ENCODE measurements at places on chromosomes 4 and X. TPM values are rescaled to one million over a fixed set of nuclear protein-coding genes. Genes with fewer than 3 reads are reported as not detected.

TEX13B gene
- total RNA-seq, result not detected

NUDT9 gene
- 16.2 TPM for total RNA-seq

GRCh38 chrX:85988353-85988752 lies 59.0 kb downstream of the CHM start:
- no peak for DNase-seq

GRCh38 chrX:67787196-67787595 lies 243.4 kb downstream of the AR start:
- DNase-seq, result no peak

DNA sequence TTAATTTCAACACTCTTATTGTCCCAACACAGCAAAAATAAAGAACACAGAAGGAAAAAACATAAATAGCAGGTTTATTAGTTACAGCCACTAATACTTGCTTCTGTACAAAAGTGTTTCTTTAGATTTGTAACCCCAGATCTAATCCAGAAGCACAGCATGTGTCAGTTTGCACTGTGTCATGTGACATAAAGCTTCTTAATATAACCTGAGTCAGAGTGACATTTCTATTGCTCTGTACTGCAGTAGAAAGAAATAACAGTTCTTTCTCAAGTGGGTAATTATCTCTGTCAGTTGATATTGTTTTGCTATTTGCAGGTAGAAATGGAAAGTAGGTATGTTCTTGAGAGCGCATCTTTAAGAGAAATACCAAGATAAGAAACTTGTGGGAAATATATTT lies 422.5 kb downstream of the ZIC3 start:
- DNase-seq, result no peak

DNA sequence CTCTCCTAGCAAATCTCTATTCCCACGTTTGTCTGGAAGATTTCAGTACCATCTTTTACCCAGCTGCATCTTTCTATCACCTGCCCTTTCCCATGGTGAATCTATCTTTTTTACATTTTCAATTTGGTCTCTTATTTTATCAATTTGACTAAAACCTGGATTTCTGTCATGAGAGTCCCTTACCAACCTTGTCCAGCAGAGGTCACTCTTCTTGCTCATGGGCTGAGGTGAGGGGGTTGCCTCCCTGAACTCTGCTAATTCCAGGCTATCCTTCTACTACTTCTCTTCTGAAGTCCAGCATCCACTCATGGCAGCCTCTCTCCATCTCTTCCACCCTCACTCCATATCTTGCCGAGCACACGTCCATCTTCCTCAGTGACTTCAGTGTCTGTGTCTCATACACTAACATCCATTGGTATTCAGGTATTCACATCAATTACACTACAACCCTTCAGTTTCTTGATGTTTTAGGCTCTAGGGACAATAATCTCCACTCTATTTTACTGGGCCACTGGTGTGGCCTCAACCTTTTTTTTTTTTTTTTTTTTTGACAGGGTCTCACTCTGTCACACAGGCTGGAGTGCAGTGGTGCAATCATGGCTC lies 17.8 kb upstream of the ZNF827 start:
- peak; percentile 14 for DNase-seq

DNA sequence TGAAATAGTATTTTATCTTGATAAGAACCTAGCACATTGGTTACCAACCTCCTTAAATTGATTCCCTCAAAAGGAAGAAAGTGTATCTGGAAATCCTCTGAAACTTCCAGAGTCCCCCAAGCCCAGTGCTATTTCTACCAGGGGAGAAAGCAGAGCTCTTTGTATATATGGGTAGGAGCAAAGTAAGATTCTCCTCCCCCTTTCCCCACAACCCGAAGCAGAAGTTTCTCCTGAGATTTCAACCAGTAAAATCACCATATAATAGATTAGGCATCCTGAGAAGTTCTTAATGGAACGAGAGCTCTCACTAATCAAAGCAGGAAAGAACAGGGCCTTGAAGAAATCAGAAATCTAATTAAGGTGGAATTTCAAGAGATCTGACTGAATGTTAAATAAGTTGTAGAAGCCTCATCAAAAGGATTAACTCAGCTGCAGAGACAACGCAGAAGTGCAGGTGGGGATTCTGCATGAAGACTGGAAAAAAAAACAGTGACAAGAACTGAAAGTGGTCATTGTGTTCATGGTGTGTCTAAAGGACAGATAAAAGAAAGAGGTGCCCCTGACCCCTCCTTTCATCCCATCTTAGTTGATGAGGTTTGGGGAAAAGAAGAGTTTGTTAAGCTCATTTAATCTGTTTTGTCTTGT lies 39.1 kb downstream of the VSIG4 start:
- DNase-seq, result no peak

All from cerebellum (tissue), 4 donors.